ENCODE measurements at places on chromosomes 16 and 17.

DNA sequence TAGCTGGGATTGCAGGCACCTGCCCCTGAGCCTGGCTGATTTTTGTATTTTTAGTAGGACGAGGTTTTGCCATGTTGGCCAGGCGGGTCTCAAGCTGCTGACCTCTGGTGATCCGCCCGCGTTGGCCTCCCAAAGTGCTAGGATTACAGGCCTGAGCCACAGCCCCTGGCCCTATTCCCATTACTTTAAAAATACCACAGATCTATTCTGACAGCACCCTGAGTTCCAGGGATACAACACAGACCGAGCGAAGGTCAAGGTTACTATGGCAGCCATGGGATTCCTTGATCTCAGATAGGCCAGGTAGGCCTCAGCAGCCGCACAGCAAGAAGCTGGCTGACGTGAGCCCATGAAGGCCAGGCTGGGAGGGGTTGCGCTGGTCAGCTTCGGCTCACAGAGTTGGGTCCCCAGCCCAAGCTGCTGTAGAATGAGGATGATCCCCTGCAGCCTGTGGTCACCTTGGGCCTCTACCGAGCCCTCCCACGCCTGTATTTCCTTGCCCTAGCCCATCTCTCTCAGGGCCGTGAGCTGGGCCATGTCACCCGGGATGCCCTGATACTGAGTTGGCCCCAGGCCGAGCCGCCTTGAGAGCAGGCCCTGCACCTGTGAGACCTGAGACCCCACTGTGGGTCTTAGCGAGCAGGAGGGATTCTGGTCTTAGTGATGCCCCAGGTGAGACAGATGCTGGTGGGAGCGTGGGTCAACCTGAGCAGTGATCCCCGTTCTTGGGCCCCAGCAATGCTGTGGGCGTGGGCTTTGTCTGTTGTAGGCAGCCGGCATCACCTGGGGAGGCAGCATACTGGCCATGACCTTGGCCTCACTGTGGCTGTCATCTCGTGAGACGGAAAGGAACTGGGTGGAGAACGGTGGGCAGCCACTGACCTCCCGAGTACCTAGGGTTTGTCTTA is 16.9 kb upstream of the RNF213 start:
- DNase-seq = no peak

- DNase-seq = no peak
Measured at GRCh38 chr17:46053911-46054534, 55.0 kb downstream of the STH start.

DNA sequence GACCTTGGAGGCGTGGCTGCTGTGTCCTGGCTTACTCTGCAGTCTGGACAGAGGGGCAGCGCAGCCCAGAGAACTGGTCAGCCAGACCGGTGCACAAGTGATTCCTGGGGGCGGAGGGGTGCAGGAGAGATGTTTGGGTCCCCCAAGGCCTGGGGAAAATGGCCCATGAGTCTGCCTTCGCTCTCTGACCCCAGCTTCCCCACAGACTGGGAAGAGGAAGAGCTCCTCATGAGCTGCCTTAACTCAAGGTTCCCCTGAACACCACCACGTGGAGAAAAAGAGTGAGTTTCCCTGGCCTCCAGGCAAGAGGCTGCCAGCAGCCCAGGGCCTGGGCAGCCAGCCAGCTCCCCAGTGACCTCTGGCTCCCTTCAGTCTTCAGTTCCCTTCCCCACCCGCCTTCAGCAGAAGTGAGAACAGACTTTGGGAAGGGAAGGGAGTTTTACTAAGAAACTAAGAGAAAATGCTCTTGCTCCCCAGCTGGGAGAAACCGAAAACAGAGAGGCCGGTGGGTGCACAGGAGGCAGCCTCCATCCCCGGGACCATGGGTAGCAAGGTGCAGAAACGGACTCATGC is 2.0 kb upstream of the C17orf99 start:
- DNase-seq = peak; percentile 79

GRCh38 chr17:63842173-63842539 is 329 bp downstream of the SMARCD2 start:
- no peak for DNase-seq

DNA sequence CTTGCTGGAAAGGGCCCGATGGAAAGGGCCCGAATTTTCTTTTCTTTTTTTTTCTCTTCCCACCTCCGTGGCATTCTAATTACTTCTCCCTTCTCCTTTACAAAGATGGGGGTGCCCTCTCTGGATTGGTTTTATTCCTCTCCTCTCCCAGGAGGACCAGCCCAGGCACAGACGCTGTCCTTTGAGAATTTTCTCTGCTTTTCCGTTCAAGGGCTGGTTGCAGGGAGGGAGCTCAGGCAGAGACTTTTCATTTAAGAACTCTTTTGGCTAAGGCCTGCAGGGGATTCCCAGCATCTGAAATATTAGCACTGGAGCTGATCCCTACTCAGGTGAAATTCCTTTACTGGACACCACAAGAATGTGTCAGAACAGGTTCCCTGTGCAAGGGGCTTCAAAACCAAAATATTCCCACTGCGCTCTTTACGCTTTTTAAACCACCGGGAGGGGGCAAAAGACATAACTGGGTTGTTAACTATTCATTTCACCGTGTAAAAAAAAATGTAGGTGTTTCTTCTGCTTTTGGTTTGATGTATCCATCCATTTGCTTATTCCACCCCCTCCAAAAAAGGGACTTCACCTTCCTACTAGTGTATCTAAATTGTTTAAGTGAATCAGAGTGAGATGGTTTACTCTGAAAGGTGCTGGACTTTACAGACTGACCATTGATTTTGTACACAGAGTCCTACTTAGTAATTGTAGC is 1.4 kb downstream of the NFAT5 start:
- DNase-seq = no peak

GRCh38 chr17:61908292-61909037 is 19.3 kb downstream of the INTS2 start:
- no peak for DNase-seq

DNA sequence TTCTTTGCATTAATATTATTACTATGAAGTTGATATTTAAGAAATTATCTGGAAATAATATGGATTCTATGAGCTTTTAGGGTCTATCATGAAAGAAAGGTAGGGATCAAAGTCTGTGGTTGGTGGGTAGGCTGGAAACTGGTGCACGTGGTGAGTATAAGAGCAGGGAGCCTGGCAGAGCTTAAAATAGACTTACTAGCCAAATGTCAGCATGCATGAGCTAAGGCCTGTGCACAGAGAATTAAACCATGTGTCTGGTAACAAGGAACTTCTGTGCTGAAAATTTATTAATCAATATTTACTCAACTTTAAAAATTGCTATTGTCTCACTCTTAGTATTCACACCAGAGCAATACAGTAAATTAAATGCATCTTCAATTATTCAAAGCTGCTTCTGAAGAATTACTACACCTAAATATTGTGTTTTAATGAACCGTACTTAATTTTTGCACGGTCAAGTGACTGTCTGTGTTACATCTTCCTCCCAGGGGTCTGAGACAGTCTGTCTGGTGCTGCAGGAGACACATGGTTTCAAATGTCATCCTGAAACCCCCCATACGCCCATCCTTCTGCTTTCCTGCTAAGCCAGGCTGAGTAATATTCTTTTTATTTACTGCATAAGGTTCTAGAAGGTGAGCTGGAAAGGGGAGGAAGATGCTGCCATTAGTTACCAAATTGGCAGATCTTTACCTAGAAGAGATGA is 161.0 kb upstream of the NLRP1 start:
- DNase-seq = peak; percentile 52

- no peak for DNase-seq
Measured at GRCh38 chr16:81280393-81280792, 34.4 kb upstream of the GAN start.

- DNase-seq = no peak
Measured at GRCh38 chr16:68369697-68370580, 59.1 kb downstream of the PRMT7 start.

DNA sequence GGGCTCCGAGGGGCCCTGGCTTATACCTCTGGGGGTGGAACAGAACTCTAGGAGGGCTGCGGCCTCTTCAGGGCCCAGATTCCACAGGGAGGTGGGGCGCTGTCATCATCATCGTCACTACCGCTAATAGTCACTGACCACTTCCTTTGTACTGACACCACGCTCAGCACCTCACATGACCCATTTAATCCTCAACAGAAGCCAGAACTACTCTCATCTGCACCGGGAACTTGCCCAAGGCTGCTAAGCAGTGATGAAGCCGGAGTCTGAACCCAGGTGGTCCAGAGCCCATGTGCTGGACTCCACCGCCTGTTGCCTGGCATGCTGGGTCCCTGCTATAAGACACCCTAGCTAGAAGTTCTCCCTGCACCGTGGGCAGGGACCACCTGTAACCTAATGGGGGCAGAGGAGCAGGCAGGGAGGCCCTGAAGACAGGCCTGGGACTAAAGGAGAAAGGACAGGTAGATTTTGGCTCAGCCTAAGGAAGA is 12.0 kb downstream of the UNC13D start:
- no peak for DNase-seq

- DNase-seq = no peak
Measured at GRCh38 chr17:14211801-14212200, 24.9 kb downstream of the CDRT15 start.

- DNase-seq = no peak
Measured at GRCh38 chr17:77808686-77809425, 149.6 kb upstream of the TNRC6C start.

DNA sequence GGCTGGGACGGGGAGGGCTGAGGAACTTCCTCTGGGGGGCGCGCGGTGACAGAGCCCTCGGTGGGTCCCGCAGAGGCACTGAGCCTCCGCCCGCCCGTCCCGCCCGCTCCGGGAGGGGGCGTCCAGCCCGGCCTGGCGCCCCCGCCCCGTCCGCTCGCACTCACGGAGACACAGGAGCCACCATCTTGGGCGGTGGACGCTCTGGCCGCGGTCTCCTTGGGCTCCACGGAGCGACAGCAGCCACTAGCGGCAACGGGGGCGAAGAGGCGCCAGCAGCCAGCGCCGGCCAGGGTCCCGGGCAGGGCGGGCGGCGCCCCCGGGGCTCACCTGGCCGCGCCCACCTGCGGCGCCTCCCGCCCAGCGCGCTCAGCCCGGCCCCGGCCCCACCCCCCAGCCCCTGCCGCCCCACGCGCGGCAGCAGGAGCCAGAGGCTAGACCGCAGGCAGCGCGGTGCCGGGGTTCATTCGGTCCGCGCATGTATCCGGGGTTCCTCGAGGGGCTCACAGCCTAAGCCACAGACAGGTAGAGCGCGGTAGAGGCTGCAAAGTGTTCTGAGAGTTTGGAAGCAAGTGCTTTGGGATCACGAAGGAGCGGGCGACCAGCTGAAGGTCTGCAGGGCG is at the start of gene C17orf113:
Gene C17orf113, minus strand, starts transcription at position 209 of the 620 bp plus-strand sequence. CDS start 7,225 bp downstream, outside the sequence.
- DNase-seq = peak; percentile 55

- no peak for DNase-seq
Measured at GRCh38 chr17:63516910-63517824, 6.0 kb upstream of the KCNH6 start.

GRCh38 chr16:66199189-66199588 is 167.3 kb upstream of the CDH5 start:
- DNase-seq = no peak

DNA sequence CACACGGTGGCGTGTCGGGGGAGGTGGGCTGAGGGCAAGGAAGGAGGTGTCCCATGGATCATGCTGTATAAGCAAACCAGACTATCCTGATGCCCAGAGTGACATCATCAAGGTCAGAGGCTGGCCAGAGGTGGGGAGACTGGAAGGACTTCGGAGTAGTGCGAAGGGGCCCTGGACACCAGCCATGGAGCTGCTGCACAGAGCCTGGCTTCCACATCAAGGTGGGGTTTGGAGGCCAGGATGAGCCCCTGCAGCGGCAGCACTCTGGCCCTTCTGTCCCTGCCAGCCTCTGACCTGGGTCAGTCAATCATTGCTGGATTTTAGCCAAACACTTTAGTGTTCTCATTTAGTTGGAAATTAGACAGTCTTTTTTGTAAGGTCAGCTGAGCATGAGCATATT is 34.8 kb downstream of the MED13 start:
- no peak for DNase-seq

- peak; percentile 23 for DNase-seq
Measured at GRCh38 chr17:70775679-70776078, 606.3 kb downstream of the KCNJ2 start.

DNA sequence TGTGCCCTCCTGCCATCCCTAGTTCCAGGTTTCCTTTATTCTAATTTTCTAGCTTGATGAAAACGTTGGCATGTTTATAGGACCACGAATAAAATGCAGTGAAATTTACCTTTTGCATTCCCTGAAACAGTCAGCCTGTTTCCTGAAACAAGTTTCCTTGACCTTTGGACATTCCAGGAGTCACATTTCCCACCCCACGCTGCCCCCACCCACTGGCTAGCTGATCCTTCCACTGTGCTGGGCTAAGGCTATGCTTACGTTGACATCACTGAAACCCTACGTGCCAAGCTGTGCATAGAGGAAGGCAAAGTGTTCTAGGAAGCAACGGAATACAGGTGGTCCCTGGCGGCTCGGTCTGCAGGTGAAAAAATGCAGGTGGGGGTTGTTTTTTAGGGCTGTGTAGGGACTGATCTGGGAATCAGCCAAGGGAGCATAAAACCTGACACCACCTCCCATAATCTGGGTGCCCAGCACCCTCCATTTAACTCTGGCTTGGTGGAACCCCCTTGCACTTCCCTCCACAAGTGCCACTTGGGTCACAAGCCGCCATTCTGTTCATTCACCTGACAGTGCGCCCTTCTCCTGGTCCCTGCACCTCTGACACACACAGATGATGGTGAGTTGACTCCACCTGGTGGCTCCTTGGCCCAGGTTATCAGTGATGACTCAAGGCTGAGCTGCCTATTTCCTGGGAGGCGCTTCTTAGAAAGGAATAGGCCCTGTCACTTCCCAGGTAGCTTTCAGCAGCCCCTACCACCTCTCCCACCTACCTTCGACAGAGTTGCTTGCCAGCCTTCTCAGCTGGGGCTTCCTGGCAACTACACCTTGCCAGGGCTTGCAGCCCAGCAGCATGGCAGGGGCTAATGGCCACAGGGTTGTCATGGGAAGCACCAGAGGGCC is 83.7 kb downstream of the N4BP1 start:
- DNase-seq = no peak

GRCh38 chr16:71440669-71441347 is 1.0 kb downstream of the TLE7 start:
- DNase-seq = no peak

GRCh38 chr16:75197522-75198134 is 9.3 kb downstream of the CTRB2 start:
- DNase-seq = no peak

- DNase-seq = no peak
Measured at GRCh38 chr16:4846503-4846900, 586 bp downstream of the GLYR1 start.

- peak; percentile 74 for DNase-seq
Measured at GRCh38 chr17:51351890-51352289, 91.5 kb downstream of the UTP18 start.

DNA sequence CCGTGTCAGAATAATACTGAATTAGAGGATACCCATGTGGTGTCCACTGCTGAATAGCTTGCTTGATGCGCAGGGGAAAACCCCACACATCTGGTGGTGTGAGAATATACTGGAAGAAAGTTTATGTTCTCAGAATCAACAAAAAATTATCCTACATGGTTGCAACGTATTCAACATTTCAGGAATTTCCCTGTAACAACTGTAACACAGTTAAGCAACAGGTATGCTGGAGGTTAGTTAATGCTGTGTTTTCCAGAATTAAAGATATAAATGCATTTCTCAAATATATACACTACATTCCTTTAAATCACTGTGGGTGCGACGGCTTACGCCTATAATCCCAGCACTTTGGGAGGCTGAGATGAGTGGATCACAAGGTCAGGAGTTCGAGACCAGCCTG is 5.4 kb downstream of the CNOT1 start:
- DNase-seq = no peak

GRCh38 chr16:63938661-63939060 is 1183.2 kb downstream of the CDH11 start:
- DNase-seq = no peak
